ENCODE measurements at places on chromosomes 7 and 10.

- DNase-seq: no peak
Measured at GRCh38 chr10:102167861-102168260, 15.7 kb downstream of the NOLC1 start.

GRCh38 chr7:103967401-103967800 lies 22.1 kb downstream of the RELN start:
- DNase-seq: no peak

- no peak for DNase-seq
Measured at GRCh38 chr10:45809837-45810236, 37.5 kb downstream of the AGAP4 start.

DNA sequence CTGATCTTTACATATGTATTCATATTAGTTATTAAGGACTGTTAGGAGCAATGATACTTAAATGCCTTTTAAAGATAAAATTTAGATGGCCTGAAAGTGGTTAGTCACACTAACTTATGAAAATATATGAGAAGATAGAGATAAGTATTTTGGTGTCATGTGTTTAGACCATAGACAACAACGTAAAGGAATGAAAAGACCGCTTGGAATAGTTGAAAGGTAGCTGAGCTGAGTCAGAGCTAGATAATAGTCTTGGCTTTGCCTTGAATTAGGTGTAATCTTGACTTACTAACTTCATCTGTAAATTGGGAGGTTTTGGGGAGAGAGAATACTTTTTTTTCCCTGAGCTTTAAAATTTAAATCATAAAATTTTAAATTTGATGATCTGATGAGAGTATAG lies 127.0 kb downstream of the LYZL1 start:
- DNase-seq: no peak

GRCh38 chr10:51183783-51184182 lies 109.5 kb downstream of the PRKG1 start:
- DNase-seq: no peak

- no peak for DNase-seq
Measured at GRCh38 chr7:105388356-105389087, at the start of gene SRPK2. SRPK2 (minus strand) TSS chr7:105388921.

DNA sequence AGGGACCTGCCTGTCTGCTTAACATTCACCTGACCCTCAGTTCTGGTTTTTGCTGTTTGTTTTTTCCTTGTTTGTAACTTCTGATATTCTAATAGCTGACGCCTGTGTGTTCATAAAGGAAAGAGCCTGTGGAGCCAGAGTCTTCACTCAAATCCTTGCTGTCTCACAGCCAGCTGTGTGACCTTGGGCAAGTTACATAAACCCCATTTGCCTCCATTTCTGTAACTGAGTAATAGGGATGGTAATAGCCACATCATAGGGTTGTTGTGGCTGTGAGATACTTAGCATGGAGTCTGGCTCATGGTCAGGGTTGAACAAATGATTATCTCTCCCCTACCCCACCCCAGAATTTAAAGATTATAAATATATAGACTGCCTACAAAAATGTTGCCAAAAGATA lies 27.0 kb downstream of the WBP1L start:
- DNase-seq: no peak

- DNase-seq: no peak
Measured at GRCh38 chr10:84089162-84089561, 50.1 kb upstream of the GHITM start.

- DNase-seq: no peak
Measured at GRCh38 chr7:94471604-94472003, 38.0 kb upstream of the CASD1 start.

- no peak for DNase-seq
Measured at GRCh38 chr7:39294022-39294421, 272.2 kb upstream of the YAE1 start.

DNA sequence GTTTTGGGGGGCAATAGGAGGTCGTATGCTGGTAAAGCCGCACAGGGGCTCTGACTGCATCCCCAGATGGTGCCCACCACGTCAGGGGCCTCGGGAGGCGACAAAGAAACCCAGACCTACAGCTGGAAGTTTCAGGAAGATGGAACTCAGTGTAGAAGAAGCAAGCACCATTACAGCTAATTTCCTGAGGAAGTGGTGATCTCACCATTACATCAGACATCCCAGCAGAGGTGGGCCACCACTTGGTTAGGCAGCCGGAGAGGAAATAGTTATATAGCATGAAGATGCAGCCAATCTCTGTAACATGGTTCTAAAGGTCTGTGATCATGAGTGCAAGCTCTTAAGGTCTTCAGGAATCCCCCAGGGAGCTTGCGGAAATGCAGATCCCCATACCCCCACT lies 127.3 kb upstream of the PCBD1 start:
- no peak for DNase-seq

DNA sequence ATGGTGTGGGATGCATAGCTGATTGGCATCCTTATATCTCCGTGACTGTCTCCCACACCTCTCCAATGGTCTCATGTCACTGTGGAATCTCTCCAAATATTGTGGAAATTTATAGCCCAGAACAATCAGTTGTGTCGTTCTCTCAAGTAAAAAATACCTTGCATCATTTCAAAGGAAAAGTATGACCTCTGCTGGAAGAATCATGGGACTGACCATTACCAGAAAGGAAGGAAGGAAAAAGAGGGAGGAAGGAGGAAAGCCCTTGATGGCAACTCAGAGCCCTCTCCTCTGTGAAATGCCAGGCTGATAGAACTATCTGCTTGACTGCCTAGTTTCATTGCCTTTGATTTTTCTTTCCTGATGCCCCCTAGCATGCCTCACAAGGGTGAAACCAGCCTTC lies 76.3 kb downstream of the FOXI2 start:
- no peak for DNase-seq

DNA sequence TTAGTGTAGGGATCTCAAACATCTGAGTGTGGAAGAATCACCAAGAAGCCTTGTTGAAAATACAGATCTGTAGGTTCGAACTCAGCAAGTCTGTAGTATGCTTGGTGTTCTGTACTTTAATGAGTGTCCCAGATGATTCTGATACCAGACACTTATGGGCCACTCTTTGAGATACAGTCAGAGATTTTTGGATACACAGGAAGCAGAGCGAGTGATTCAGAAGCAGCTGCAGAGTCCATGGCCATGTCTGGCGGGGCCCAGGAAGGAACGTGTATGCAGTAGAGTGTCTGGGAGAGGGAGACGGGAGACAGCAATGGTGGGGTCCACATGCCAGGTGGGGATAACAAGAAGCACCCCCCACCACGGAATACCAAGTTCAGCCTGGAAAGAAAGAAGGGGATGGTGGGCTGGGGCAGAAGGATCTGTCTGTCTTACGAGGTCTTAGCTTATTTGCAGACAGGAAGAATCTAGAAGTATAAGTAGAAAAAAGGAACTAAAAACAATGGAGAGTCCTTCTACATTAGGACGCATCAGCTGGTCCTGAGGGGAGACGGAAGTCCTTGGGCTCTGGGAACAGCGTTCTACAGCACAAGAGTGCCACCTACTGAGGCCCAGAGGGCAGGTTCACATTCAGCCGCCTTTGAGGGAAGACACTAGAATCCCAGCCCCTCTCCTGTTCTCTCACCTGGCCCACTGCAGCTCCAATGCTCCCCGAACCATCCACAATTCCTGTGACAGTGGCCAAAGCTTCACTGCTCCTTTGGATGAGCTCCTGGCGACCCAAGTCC lies 55.4 kb downstream of the SLC37A3 start:
- no peak for DNase-seq

DNA sequence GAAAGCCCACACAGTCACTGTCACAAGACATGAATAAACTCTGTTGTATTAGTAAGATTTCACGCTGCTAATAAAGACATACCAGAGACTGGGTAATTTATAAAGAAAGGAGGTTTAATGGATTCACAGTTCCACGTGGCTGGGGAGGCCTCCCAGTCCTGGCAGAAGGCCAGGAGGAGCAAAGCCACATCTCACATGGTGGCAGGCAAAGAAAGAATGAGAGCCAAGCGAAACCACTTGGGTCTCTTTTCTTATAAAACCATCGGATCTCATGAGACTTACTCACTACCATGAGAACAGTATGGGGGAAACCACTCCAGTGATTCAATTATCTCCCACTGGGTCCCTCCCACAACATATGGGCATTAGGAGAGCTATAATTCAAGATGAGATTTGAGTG lies 110.2 kb downstream of the ST8SIA6 start:
- DNase-seq: no peak

DNA sequence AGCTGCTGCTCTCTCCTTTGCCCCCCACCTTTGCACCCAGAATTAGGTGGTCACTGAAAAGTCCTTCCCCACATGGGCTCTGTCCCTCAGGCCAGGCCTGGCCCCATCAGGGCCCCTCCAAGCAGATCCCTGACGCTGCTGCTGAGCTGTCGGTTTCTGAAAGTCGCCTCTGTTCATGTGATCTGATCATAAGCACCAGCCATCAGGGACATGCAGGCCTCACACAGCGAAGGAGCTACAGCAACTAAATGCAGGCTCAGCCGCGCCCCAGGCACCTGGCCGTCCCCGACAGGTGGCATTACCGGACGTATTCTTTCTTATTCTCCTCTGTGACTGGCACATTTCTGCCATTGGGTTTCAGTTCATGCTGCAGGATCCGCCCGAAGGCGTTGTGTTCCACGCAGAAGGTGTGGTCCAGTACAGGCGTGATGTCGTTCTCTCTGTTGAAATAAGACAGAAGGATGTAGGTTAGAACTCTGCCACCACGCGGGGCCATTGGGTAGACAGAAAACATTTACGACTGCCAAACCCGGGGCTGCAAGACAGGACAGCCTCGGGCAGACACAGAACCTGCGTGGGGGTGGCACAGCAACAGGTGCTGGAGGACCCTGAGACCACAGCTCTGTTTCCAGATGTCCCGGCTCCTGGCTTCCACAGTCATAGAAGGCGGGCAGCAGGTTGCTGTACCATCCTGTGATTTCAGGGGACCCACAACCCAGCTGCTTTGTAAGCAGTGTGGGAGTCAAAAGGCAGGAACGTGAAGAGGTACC lies 105.6 kb downstream of the SMURF1 start:
- no peak for DNase-seq

- DNase-seq: no peak
Measured at GRCh38 chr10:124229989-124230634, 136.7 kb upstream of the CHST15 start.

- peak; percentile 56 for DNase-seq
Measured at GRCh38 chr7:99860281-99861127, 16.3 kb downstream of the OR2AE1 start.

GRCh38 chr7:150945171-150945852 lies 32.8 kb downstream of the KCNH2 start:
- DNase-seq: no peak

DNA sequence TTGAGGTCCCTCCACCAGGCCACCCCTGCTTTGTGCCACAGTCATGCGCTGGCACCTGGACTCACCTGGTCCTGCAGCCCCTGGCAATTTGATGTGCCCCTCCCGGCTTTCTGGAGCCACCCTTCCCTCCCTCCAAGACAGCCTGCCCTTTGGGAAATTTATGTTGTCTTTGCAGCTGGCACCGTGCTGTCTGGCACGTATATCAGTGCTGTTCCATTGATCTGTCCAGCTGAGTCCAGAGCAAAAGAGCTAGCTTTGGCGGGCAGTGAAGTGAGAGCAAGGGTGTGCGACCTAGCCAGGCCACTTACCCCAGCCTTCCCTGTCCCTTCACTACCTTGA lies 5.7 kb downstream of the RARRES2 start:
- DNase-seq: no peak

Data from skeletal muscle cell (primary cell).